Calu3 (cell line): ENCODE measurements at places on chromosomes 6 and 20. TPM values are rescaled to one million over a fixed set of nuclear protein-coding genes. Genes with fewer than 3 reads are reported as not detected.

The SLC32A1 gene
- not detected in 2 replicates for total RNA-seq

The CGA gene
- not detected in 2 replicates for total RNA-seq

The C6orf163 gene
- 5.9 TPM in 2 replicates for total RNA-seq

The TBXT gene
- not detected in 2 replicates for total RNA-seq

The OR2B6 gene
- 0.78 and 1.5 TPM in 2 replicates for total RNA-seq

The GTSF1L gene
- total RNA-seq = not detected in 2 replicates

The PRKN gene
- 2.4 and 3.8 TPM in 2 replicates for total RNA-seq

The PI3 gene
- total RNA-seq = 52.0 and 52.1 TPM in 2 replicates

The TSPO2 gene
- not detected in 2 replicates for total RNA-seq

The PRICKLE4 gene
- 6.4 and 7.1 TPM in 2 replicates for total RNA-seq

The CST7 gene
- total RNA-seq = not detected in 2 replicates

The BCKDHB gene
- total RNA-seq = 24.9 and 27.3 TPM in 2 replicates

The SLC17A1 gene
- total RNA-seq = not detected in 2 replicates

The KIF25 gene
- not detected in 2 replicates for total RNA-seq

DNA sequence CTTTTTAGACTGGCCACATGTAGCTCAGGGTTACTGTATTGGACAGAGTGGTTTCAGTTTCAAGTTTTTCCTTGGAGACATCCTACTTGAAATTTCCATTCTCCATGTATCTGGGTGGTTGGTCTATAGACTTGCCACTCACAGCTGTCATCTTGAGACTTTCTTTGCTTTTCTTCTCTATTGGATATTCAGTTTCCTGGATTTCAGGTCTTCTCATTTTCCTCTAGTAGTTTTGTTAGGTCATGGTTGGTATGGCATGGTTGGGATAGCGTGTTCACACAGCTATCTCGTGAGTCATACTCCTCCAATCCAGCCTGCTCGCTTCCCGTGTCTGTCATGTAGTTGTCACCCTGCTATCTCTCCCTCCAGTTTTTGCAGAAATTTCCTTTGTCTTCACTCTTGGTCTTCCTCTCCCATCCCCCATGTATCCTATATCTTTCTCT, 48.3 kb downstream of the PTPN1 start:
- DNase-seq = no peak

- DNase-seq = no peak
These were observed 41.8 kb downstream of the C6orf58 start for GRCh38 chr6:127618729-127619128.

DNA sequence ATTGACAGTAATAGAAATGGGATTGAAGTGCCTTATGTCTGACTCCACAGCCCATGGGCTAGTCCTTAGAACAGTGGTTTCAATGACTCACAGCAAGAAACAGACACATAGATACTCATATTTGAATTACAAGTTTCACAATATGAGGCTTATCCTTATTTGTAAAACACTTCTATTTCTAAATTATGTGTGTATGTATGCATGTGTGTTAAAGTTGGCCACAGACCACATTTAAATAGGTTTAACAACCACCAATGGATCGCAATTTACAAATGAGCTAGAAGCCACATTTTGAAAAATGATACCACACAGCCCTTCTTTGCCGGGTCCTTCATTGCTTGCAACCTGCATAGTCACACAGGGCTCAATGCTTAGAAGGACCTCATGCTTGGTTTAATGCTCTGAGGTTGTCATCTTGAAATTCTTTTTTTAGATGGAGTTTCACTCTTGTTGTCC, 157.8 kb upstream of the PREP start:
- no peak for DNase-seq

DNA sequence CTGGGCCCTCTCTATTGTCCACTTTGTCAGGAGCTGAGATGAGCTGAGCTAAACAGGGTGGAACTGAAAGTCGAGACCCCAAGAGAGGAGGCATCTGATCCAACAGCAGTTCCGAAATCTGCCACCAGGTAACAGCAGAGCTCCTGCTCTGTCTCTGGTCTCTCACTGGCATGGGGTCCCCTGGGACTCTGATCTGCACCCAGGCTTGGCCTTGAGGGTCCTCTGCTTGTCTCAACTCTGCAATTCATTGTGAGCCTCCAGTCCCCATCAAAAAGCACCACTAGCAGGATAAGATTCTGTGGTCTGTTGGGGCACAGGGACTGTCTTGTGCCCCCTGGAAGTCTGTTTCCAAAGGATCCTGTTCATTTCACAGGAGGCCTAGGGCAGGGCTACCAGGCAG, 62.5 kb upstream of the TOP1 start:
- DNase-seq = no peak

GRCh38 chr6:137873273-137873762, 6.3 kb downstream of the TNFAIP3 start:
- DNase-seq = peak; percentile 63

DNA sequence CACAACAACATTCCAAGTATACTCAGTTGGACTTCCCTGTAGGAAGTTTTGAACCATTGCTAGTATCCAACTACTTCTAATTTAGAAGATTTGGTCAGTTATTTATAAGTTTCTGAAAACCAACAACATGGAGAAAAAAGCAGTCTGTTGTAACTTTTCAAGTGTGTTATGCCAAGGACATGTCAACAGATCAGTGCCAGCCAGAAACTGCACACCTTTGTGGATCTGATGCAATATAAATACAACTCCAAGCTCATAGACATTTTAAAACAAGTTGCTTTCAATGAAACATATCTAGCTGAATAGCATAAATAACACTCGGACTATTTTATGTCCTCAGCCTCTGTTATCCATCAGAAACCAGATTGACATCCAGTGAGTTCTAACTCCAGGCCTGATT, 58.3 kb upstream of the CARMIL1 start:
- no peak for DNase-seq

GRCh38 chr6:3568396-3569082, 111.7 kb upstream of the SLC22A23 start:
- DNase-seq = no peak

DNA sequence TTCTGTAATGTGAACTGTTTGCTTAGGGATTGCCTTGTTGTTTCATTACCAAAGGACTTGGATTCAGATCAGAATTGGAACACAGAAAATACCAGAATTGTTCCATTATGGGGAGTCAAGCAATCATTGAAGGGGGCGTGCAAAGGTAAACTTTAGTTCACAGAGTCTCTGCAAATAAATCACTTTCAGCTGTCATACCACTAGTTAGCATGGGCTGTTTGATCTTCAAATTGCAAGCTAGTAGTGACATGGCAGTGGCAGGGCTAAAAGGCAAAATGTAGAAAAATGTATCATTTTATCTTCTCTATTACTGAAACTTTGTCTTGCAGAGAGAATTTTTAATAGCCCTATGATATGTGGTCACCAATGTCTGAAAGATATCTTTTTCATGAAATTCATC, 483.2 kb upstream of the NRSN1 start:
- DNase-seq = no peak

DNA sequence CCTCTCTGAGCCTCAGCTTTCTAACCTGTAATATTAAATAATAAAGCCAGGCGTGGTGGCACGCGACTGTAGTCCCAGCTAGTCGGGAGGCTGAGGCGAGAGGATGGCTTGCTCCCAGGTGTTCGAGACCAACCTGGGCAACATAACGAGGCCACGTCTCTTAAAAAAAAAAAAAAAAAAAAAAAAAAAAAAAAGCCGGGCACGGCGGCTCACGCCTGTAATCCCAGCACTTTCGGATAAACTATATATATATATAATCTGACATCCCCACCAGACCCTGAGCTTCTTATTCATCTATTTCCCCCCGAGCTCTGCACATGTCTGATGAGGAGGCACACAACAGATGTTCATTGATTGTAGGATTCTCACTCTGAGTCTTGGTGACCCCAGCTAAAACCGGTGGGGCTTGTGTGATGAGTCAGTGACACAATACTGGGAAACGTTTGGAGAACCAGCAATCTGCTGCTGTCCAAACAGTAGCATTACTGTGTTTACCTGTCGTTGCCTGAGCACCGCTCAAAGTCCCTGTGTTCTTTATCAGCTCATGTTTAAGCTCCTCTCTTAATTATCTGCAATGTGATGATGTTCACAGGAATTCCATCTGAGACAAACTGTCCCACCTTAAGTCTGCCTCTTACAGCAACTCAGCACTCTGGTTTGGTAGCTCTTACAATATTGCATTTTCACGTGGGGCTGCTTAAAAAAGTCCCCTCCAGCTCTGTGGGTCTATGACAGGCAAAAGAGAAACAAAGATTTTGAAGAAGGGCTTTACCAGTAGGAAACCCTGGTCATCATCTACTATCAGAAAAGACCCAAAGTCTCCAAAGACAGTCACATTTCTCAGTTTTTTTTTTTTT, 1.0 kb upstream of the SPATA2 start:
- peak; percentile 85 for DNase-seq

DNA sequence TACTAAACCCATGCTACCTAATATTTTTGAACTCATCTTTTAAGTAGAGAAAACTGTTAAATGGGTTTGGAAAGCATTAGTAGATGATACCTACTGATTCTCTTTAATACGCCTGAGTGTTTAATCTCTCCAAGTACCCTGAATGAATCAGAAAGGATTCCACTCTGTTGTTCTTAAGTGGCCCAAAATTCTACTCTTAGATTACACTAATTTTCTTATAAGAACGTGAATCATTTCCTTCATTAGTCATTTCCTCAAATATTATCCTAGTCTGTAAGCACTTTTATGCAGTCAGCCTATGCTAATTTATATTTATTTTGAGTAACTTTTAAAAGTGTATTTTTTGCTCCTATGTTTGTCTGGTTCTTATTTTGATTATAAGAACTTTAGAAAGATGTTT, 380.0 kb downstream of the BTBD9 start:
- no peak for DNase-seq

GRCh38 chr20:36932476-36933426, 18.8 kb downstream of the SAMHD1 start:
- DNase-seq = no peak

DNA sequence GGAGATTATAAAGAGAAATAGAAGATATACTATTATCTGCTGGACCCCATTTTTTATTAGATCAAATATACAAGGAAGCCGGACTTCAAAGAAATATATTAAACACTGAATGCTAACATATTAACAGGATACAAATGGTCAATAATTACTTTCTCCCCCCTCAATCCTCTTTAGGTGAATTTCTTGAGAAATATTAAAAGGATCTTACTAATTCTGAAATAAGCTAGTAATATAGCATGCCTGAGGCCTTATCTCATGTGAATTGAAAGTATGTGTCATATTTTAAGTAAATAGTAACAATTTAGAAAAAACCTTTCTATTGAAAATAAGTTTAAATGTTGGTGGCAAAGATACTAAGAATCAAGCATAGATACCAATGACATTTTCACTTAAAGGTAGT, 954.7 kb upstream of the MAN1A1 start:
- no peak for DNase-seq

- peak; percentile 90 for DNase-seq
These were observed 65.8 kb upstream of the ARMC2 start for GRCh38 chr6:108782179-108783041.

DNA sequence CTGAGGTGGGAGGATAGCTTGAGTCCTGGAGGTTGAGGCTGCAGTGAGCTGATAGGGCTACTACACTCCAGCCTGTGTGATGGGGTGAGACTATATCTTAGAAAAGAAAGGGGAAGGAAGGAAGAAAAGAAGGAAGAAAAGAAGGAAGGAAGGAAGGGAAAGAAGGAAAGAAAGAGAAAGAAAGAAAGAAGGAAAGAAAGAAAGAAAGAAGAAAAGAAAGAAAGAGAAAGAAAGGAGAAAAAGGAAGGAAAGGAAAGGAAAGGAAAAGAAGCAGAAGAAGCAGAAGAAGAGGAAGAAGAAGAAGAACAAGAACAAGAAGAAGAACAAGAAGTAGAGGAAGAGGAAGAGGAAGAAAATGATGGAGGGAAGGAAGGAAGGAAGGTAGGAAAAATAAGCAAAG, 1130.2 kb upstream of the MAP3K7 start:
- DNase-seq = no peak

DNA sequence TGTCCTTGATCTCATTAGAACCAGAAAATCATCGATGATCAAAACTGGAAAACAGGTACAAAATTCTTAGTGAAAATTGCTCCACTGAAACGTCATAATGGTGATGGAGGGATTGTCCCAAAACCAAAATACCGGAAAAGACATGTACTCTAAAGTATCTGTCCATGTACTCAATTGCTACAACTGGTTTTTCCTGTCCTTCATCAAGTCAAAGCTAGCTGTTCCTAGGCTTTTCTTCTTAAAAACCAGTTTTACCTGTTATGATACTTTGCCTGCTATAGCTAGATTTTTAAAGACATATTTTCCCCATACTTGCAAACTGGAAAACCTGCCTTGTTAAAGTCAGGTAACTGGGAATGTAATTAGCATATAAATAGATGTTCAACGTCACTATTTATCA, 50.5 kb upstream of the LRRC1 start:
- DNase-seq = peak; percentile 12

- DNase-seq = no peak
These were observed 129.8 kb upstream of the SPACA1 start for GRCh38 chr6:87917886-87918285.

- DNase-seq = peak; percentile 48
These were observed 427 bp downstream of the GINM1 start for GRCh38 chr6:149566410-149567193.

GRCh38 chr6:231779-232178, 60.5 kb upstream of the DUSP22 start:
- no peak for DNase-seq

- peak; percentile 58 for DNase-seq
These were observed 47.1 kb downstream of the SNAI1 start for GRCh38 chr20:50029697-50030461.

GRCh38 chr20:10883166-10883565, 209.4 kb upstream of the JAG1 start:
- no peak for DNase-seq

DNA sequence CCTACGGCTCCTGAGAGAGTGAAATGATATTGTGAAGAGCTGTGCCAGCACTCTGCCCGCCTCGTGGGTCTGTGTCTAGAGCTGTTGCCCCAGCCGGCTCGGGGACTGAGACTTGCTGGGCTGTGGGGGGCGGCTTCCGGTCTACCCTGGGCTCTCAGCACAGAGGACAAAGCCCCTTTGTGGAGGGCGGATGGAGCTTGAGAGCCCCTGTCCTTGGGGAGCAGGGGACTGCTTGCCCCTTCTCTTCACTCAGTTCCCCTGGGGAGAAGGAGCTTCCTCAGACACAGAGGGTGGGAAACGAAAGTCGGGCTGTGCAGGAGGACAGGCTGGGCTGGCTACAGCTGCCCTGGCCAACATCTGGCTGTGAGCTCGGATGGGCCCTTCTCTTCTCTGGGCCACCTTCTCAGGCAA, 11.0 kb downstream of the SRC start:
- no peak for DNase-seq
